ENCODE measurements at places on chromosomes 4 and X.

- no peak for DNase-seq
Observed at GRCh38 chr4:152304220-152304619, 231.7 kb downstream of the FBXW7 start.

DNA sequence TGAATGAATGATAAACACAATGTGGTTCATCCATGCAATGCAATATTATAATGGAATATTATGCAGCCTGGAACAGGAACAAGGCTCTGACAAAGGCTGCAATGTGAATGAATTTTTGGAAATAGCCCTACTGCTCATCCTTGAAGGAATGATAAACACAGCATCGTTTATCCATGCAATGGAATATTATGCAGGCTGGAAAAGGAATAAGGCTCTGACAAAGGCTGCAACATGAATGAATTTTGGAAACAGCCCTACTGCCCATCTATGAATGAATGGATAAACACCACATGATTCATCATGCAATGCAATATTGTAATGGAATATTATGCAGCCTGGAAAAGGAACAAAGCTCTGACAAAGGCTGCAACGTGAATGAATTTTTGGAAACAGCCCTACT is 159.4 kb downstream of the CRLF2 start:
- no peak for DNase-seq

- DNase-seq, result no peak
Observed at GRCh38 chr4:145301386-145302080, 121.1 kb upstream of the OTUD4 start.

DNA sequence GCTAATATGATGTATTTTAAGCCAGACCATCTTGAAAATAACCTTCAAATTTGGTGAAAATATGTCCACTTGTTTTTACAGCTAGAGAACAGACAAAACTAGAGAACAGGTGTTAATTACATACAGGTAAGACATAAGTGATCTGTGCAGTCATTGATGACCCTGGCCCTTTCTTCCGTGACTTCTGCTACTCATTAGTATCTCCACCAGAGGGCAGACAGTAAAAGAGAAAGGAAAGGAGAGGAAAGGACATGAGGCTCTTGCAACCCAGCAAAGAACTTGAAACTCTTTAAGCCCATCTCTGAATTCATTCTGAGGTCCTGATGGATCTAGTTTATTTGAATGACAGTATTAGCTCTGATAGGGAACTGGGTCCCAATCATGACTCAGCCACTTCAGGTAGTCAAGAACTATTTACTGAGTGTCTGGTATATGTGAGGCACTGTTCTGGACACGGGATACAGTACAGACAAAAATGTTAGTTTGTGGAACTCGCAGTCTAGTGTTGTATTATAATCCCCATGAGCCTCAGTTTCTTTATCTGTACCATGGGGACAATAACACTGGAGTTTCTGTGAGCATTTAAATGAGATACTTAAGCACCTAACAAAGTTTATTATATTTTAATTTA is 121.0 kb upstream of the TEX13D start:
- peak; percentile 69 for DNase-seq

DNA sequence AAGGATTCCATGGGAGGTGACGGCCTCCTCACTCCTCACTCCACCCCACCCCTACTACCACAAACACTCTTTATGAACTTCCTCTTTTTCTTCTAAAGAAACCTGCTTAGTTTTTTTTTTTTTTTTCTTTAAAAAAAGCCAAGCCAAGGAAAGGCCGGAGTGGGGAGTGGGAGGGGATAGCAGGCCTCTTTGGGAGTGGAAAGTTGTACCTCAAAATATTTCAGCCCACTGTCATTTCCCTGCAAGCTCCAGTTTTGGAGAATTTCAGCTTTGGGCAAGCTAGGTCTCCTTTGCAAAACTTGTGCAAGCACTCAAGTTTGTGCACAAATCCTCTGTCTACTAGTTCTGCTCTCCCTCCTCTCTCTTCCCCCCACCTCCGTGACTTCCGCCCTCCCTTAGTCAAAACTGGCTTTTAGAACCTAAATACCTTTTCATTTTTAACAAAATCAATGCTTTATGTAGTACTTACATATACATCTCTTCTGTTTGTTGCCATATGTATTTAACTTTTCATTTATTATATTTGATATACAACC is 512 bp upstream of the ANTXR2 start:
- DNase-seq, result peak; percentile 32

DNA sequence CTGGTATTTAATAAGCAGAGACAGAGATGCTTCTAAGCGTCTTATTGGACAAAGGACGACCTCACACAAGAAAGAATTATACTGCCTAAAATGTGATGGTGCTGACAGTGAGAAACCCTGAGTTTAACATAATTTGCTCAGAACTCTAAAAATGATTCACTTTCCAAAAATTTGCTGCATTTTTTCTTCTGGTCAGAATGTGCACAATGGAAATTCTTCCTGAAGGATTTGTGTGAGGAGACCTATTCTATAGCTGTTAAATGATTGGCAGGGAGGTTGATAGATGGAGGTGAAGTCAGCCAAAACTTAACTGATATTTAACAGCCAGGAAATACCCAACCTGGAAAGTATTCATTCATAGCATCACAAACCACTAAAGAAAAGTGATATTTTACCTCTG is 1.7 kb downstream of the MAGEC3 start:
- no peak for DNase-seq

GRCh38 chr4:97987019-97987648 is 156.1 kb downstream of the STPG2 start:
- no peak for DNase-seq

GRCh38 chr4:134001057-134001456 is 200.5 kb downstream of the PABPC4L start:
- no peak for DNase-seq

- no peak for DNase-seq
Observed at GRCh38 chr4:184097241-184097605, 120.5 kb downstream of the ENPP6 start.

DNA sequence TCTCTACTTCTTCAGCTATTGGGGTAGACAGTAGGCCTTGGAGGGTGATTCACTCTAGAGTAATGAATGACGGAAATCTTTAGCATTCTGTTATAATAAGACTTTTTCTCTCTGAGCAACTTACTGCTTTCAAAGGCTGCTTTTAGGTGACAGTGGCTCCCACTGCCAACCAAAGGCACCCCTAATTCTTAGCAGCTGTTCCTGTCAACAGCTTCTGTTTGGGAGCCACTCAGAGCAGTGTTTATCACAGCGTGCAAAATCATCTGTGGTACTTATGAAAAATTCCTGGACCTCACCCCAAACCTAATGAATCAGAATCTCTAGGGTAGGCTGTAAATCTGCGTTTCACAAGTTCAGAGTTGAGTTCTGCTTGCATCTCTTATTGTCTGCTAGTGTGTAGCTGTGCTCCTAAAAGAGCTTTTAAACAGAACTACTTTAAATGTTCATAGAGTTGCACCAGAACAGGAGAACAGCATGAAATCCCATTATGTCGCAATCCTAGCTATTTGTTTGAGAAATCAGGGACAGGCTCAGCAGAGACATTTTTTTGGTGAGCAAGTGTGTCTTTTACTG is 52.8 kb upstream of the POU4F2 start:
- DNase-seq, result no peak

GRCh38 chrX:134999469-134999868 is 8.7 kb downstream of the SMIM10 start:
- peak; percentile 30 for DNase-seq

DNA sequence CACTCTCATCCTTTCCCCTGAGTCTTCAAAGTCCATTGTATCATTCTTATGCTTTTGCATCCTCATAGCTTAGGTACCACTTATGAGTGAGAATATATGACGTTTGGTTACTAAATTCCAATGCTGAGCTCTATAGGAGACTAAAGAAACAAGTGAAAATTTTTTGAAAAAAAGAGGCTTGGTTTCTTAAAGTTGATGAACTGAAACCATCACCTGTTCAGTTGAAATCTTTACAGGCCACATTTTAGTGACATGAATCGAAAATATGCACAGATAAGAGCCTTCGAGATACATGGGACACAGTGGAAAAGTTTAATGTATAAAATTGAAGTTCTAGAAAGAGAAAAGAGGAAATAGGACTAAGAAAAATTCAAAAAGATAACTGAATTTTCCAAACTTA is 195.8 kb downstream of the GPM6A start:
- no peak for DNase-seq

DNA sequence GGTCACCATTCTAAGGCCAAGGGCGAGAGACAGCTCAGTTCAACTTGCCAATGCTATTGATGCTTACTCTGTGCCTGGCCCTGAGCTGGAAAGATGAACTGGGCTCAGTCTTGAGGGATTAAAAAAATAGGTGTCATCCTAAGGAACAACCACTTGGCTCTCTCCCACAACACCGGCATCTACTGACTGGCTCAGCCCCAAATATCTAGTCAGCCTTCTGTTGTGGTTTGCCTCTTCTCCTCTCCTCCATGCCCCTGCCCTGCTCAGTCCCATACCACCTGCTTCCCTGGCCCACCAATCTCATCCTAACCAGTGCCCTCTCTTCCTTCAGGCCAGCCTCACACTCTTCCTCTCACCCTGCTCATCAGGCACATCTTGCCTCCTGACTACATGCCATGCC is 29.6 kb downstream of the KDM5C start:
- DNase-seq, result no peak

DNA sequence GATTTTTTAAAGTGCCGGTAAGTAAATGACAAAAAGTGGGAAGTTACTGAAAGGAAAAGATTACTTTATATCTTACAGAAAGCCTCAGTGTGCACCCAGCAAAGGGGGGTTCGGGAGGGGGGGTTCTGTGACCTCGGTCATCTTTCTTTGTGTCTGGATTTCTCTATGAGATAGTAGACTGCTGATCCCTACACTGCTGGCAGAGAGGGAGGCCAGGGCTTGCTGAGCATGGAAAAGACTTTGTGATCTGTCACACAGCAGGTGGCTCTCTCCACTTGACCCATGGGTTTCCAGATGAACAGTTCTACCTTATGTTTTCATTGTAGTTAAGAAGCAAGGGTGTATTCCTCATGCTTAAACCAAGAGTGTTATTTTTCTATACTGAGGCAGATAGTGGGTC is 475.6 kb downstream of the PCDH10 start:
- no peak for DNase-seq

DNA sequence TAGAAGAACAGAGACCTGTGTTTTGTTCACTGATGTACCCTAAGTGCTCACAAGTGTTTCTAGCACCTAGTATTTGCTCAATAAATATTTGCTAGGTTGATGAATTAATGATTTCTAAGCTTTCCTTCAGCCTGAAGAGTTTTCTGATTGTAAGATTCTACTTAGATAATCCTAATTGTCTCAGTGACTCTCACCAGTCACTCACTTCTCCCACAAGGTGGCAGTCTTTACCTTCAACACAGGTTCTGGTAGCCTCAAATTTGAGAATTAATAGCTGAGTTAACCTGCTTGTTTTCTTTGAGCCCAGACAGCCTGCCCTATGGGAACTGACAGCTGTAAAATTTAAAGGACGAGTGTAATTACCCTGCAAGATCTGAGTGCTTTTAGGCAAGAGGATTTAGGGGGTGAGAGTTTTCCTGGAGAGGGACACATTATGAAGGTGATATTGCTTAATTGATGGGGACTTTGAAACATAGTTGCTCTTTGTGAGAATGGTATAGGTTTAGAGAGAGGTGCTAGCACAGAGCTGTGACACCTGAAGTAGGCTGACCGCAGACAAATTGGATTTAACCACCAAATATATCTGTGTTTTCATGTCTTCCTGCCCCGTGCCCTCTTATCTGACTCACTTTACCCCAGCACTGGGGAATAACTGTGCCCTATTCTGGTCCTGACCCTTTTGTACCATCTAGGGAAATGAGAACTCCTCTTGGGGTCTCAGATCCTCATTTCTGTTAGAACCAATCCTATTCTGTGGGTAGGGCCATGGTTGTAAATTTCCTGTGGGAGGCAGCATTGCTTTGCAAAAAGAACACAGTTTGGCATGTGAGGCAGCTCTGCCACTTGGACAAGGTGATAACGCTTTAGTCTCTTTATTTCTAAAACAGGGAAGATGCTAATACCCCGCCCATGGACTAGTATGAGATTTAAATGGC is 27.7 kb downstream of the CD38 start:
- peak; percentile 67 for DNase-seq

DNA sequence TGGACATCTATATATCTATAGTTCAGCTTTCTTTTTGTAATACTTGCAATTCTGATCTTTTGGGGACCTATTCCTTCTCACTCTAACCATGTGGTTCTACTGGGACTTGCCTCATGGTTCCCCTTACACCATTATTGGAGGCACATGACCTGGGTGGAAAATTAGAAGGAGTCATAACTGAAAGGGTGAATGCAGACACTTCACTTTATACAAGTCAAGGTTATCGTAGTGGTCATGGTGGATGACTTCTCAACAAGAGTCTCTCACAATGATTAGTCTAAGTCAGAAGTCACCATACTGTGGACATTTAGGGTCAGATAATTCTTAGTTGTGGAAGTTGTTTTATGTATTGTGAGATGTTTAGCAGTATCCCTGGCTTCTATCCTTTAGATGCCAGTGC is 10.5 kb upstream of the EIF4E start:
- no peak for DNase-seq

- no peak for DNase-seq
Observed at GRCh38 chr4:87228262-87228860, 7.9 kb upstream of the KLHL8 start.

- DNase-seq, result no peak
Observed at GRCh38 chr4:124417371-124417770, 295.2 kb downstream of the ANKRD50 start.

DNA sequence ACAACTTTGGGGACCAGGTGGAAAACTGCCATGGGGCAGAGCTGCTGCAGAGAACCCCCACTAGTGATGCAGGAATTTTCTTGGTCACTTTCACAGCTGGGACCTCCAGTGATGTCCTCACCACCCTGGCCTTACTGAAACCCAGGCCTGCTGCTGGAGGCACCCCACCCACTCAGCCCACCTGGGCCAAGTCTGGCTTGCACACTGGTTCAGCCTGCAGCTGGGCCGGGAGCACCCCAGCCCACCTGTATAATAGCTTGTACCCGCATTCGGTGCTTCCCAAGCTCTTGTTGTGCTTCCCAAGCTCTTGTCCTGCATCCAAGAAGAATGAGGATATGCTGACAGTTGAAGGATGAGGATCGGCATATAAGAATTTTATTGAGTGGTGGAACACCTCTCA is 86.4 kb upstream of the ZMAT1 start:
- DNase-seq, result no peak

- no peak for DNase-seq
Observed at GRCh38 chr4:76969941-76970529, 20.5 kb downstream of the SEPTIN11 start.

DNA sequence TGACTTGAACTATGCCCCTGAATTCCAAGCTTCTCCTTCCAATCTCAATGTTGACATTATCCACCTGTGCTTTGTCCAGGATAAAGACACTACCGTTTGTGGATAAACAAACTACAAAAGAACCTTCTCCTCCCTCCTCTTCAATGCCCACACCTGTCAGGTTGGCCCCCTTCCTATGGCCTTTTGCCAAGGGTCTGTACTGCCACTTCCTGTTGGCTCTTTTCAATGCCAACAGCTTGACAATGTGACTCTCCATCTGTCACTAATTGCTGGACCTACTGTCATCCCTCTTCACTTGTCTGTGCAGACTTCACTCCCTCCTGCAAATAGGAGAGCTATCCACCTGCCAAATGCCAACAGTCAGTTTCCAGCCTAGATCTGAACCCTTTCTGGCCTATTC is 35.8 kb upstream of the MID1 start:
- no peak for DNase-seq

- no peak for DNase-seq
Observed at GRCh38 chr4:123339507-123340380, 56.9 kb upstream of the SPRY1 start.

GRCh38 chr4:184388106-184388505 is 86.2 kb downstream of the IRF2 start:
- no peak for DNase-seq

GRCh38 chrX:3346501-3347259 is at the start of gene MXRA5:
MXRA5 (minus strand) TSS chrX:3346652; CDS start chrX:3343833, 2,819 bp downstream.
- no peak for DNase-seq
